A549 treated with AZD2906 at 1 μM for 4 hours (cell line): ENCODE measurements at places on chromosomes 7 and 10. TPM values are rescaled to one million over a fixed set of nuclear protein-coding genes. Genes with fewer than 3 reads are reported as not detected.

Gene DENND2A
- total RNA-seq = 0.45 to 0.91 TPM (median 0.68 TPM) in 5 replicates

Gene TMEM213
- total RNA-seq = not detected in 5 replicates

Gene TFR2
- total RNA-seq = 2.1 to 2.8 TPM (median 2.5 TPM) in 5 replicates

Gene TMEM225B
- total RNA-seq = 0.79 to 1.2 TPM (median 1.0 TPM) in 5 replicates

Gene GLI3
- total RNA-seq = 0.08 to 0.30 TPM (median 0.23 TPM) in 5 replicates

Gene EBF3
- total RNA-seq = 0.13 to 0.33 TPM (median 0.20 TPM) in 5 replicates

Gene SYNPO2L
- total RNA-seq = 0.01 to 0.03 TPM (median 0.02 TPM) in 4 of 5 replicates, not detected in the other

Gene OLAH
- 0.92 to 1.0 TPM (median 0.94 TPM) in 5 replicates for total RNA-seq

Gene IL15RA
- 1.8 to 3.2 TPM (median 2.3 TPM) in 5 replicates for total RNA-seq
